ENCODE measurements at places on chromosomes 3 and 15.

- DNase-seq = no peak
These were observed 1082.6 kb upstream of the EPHA6 start for GRCh38 chr3:95731753-95732152.

DNA sequence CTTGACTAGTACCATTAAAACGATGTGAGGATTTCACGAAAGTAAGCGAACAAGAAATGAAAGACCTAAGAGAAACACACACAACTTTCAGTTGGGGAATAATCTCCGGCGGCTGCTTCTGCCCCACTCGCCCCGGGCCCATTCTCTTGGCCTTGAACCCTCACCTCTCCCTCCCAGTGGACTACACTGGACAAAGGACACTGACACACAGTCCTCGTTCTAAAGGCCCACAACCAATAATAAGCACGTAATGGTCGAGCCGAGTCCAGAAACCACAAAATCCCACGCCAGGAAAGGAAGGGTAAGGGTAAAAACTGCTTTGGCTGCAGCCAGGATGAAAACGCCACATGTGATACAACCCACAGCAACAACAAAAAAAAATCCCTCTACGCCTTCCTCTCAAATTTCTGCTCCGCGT, 469 bp downstream of the ZNF770 start:
- no peak for DNase-seq

DNA sequence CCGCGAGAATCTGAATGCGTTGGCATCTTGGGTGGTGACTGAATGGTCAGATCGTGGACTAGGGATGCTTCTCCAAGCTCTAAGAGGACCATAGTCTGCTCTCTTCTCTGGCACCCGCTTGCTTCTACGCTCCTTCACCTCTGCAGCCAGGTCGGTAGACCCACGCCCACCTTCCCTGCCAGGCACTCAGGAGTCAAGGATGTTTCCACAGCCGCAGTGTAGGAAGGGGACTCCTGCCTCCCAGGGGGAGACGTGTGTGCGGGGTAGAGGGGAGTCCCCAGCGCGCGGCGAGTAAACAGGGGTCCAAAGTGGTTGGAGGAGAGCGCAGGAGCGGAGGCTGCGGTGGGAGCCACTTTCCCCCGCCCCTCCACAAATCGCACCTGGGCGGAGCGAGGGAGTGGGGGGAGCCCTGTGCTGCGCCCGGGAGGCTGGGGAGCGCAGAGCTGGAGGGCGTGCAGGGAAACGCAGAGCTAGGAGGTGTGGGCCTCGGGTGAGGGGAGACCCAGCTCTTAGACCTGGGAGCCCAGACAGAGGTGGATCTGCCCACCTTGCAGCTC, 1.7 kb downstream of the LRRC3B start:
- DNase-seq = no peak

GRCh38 chr3:128610451-128611070, 40.1 kb downstream of the RPN1 start:
- no peak for DNase-seq

DNA sequence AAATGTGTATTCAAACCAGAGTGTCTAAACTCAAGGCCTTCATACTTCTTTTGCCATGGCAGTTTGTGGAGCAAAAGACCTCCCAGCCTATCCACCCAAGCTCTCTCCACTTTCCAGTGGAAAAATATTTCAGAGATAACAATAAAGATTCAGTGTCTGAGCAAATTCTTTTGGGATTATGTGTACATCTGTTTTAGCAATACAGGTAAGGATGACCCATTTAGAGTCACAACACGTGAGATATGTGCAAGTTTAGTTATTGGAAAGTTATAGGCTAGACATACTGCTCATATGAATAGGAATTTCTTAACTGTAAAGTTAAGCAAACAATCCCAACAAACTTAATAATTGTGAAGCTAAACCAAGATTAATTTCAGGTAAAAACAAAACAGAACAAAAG, 174.5 kb upstream of the LRIG1 start:
- DNase-seq = no peak

GRCh38 chr15:57432141-57432741, 55.9 kb downstream of the CGNL1 start:
- DNase-seq = no peak

DNA sequence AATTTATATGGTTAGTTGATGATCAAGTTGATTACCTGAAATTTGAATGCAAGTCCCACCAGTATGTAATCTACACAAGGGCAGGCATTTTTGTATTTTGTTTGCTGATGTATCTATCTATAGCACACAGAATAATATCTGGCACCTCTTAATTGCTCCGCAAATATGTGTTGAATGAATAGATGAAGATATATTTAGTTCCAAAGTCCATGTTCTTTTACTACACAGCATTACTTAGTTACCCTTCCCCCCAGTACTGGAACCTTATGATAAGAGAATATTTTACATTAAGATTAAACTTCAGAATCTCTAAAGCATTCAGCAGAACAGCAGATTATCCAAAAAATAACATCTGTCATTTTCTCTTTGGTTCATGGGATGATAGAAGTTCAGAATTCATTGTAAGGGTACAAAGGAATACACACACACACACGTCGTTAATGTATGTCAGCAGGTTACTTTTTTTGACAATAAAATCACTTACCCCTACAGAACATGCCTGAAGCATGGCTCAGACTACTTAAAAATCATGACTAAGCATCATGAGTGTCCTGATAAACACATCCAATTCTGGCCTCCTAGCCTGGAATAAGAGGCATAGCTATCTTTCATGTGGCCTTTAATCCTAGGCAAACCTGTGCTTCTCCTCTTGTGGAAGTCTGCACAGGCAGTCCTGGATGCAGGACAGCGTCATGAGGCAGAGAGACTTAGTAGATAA, 148.9 kb upstream of the TBC1D5 start:
- no peak for DNase-seq

- no peak for DNase-seq
These were observed 72.2 kb downstream of the KLF13 start for GRCh38 chr15:31398677-31399301.

DNA sequence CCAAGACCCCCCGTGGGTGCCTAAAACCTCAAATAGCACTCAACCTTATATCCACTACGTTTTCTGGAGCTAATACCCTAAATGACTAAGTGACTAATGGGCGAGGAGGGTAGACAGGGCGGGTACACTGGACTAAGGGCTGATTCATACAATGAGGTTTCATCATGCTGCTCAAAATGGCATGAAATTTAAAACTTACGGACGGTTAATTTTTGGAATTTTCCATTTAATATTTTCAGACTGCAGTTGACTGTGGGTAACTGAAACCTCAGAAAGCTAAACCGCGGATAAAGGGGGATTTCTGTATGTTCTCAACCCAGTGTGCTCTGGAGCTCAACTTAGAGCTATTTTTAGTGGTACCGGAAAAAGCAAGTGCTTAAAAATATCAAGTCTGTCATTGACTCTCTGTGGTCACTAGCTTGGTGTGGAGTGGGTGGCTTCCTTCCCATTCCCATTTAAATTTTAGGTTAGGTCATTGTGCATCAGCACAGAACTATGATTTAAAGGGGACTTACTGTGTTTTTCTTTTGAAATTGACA, 72.9 kb downstream of the LRRC28 start:
- DNase-seq = peak; percentile 48

- peak; percentile 5 for DNase-seq
These were observed 639 bp downstream of the NIPA1 start for GRCh38 chr15:22786868-22787698.

DNA sequence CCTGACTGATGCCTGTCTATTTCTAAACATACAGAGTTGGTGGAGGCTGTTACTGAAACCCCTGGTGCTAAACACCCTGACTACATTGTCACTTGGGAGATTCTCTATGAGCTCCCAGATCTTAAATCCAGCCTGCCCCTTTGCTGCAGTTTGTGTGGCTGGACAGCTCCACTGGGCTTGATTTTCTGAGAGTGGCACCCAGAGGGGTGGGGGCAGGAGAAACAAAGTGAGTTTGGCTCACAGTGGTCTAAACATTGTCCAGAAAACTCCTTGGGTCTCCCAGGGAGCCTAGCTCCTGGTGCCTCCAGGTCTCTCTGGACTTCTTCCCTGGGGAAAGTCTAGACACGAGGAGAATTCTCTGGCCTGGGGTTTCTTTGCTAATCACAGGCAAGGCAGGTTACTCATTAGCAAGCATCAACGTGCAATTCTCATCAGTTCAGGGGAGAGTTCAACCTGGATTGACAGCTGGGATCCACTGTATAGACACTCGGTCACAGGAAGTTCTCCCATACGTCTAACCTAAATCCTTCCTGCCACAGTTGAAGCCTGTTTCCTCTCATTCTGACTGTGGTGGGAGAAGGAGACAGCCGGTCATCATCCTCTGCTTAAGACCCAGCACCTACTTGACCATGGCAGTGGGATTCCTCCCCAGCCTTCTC, 7.1 kb upstream of the DLL4 start:
- DNase-seq = no peak

DNA sequence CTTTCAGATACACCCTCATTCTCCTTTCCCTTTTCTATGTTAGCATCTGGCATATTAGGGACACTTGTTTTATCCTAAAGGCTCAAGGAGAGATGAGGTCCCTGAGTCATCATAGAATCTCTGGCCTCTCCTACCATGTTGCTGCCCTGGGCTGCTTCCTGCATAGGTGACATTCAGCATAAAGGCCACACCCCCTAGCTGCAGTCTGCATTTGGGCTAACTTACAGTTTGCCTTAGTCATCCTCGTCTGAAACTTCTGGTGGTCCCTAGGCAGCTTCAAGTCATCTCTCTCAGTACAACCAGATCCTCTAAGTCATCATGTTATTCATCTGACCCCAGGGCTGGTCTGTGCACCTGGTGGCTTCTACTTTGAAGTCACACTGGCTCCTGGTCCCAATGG, 982.7 kb upstream of the NR2F2 start:
- DNase-seq = no peak

DNA sequence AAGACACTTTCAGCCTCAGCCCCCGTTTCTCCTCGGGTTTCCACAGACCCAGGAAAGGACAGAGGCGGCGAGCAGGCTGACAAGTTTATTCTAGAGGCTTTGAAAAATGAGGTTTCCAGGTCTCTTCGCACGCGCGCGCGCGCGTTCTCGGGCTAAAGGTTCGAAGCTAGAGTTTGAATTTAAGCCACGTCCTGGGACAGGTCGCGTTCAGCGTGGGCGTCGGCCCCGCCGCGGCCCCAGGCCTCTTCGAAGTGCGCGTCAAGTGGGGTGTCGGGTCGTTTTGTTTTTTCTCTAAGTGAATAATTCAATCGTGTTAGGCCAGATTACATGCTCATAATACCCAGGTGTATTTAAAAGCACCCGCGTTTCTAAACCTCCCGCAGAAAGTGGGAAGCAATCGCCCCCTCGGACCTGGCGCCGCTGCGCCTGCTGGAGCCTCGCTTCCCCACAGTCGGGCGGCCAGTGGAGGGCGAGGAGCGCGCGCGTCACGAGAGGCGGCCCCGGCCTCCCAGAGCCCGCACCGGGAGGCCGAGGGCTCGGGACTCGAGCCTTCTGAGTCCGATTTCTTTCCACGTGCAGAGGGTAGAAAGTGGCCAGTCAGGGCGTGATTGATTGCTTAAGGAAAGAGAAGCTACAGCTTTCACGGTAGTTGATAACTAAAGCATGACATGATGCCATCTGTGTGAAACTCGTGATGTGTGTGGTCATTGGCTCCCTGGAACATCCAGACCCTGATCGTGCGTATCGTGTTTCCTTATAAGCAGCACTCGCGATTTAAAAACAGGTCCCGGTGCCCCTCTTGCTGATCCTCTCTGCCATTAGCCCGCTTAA, 15.8 kb upstream of the SOX2 start:
- DNase-seq = no peak

- DNase-seq = no peak
These were observed 61.9 kb upstream of the RASGRP1 start for GRCh38 chr15:38626443-38627050.

DNA sequence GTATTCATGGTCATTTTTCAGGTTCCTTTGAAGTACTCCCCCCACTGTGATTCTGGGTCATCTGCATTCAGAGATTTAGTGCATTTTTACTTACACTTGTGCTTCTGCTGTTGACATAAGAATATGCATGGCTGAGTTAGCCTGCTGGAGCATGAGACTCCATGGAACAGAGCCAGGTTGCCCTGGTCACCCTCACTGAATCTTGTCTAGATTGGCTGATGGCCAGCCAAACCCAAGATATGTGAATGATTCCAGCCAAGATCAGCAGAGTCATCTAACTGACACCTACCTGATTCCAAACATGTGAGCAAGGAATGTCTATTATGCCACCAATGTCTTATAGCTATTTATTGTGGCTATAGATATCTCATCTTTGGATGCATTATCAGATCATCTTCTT, 25.1 kb downstream of the DTWD1 start:
- DNase-seq = no peak

DNA sequence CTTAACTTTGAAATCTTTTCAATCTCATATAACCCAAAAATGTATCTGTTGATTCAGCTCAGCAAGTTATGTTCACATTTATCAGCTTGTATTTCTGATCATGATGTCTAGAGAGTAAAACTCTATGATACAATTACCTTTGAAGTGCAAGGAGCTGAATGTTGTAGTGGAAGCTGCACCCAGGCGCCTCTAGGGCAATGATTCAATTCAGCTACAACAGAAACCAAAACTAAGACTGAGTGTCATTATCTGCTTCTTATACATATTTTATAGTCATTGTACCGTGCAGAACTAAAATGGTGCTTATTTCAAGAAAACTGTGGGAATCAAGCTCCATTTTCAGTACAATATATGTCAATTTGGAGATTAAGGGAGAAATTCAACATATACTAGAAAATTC, 1237.5 kb downstream of the ZPLD1 start:
- DNase-seq = no peak

- no peak for DNase-seq
These were observed 219.8 kb downstream of the SQOR start for GRCh38 chr15:45854455-45855202.

DNA sequence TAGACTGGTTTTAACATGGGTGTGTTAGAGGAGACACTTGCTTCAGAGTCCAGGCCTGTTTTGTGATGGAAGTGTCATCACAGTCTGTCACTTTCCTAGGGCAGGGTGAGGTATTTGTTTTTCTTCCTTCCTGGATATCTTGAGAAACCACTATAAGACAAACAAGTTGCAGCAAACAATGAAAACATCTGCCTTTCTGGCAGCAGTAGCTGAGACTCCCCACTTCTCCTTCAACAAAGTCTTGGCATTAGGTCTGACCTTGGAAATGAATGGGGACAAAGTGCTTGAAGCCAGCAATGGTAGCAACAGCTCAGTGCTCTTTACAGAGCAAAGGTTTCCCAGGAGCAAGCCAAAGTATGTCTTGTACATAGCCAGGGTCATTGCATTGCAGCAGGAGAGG, 64.6 kb downstream of the CD200 start:
- DNase-seq = no peak

DNA sequence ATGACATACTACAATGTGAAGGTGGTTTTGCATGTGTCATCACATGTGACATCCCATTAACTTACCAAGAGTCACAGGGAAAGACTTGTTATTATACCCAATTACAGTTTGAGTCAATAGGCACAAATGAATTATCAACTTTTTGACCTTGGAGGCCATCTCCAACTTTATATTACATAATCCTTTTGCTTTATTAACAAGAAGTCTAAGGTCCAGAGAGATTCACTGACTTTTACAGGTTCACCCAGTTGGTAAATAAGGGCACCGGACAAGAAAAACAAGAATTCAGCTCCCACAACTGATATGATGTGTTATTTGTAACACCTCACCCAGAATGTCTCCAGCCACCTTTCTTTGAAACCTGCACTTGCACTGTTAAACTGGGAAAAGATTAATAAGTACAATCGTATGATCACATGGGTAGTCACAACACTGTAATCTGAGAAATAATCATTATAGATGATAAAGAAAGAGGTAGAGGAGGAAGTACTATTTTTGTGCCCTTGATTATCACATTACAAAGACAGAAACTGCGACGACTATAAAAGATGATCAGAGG, 928.9 kb downstream of the FHIT start:
- no peak for DNase-seq

- DNase-seq = no peak
These were observed 5.4 kb downstream of the SOX14 start for GRCh38 chr3:137769322-137770065.

Measured in GM04504 (cell line).